NCI-H460 (cell line): ENCODE measurements at places on chromosomes 7 and 10. TPM values are rescaled to one million over a fixed set of nuclear protein-coding genes. Genes with fewer than 3 reads are reported as not detected.

DNA sequence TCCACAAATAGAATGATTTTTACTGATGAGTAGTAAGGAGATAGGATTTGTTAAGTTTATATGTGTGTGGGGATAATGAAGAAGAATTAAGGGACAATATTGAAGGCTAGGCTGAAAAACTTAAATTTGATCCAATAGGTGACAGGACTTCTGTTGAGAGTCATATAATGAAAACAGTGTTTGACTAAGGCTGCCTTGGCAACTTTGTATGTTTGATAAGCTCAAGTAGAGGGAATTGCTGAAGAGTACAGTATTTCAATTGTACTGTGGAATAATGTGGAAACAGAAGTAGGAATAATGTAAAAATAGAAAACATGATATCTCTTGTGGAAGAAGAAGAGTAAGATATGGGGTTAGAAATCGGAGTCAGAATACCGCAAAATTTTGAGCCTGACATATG lies 10.5 kb downstream of the R3HCC1L start:
- DNase-seq = no peak

CALML3 gene
- not detected in 2 replicates for total RNA-seq

DNA sequence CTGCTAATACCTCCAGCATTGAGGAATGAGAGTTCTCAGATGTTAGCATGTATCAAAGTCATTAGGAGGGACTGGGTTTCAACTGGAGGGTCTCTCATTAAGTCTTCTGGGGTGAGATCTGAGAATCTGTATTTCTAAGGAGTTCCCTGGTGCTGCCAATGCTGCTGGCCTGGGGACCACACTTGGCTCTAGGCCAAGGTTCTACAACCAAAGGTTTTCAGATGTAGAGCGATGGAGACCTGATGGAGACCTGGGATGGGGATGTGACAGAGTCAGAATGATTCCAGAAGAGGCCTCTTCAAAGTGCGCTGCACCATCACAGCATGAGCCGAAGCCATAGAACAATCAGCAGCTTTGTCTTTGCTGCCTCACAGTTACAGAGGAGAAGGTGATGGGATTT lies 27.2 kb downstream of the ST8SIA6 start:
- DNase-seq = no peak

STEAP4 gene
- total RNA-seq = 0.10 and 0.29 TPM in 2 replicates

DNA sequence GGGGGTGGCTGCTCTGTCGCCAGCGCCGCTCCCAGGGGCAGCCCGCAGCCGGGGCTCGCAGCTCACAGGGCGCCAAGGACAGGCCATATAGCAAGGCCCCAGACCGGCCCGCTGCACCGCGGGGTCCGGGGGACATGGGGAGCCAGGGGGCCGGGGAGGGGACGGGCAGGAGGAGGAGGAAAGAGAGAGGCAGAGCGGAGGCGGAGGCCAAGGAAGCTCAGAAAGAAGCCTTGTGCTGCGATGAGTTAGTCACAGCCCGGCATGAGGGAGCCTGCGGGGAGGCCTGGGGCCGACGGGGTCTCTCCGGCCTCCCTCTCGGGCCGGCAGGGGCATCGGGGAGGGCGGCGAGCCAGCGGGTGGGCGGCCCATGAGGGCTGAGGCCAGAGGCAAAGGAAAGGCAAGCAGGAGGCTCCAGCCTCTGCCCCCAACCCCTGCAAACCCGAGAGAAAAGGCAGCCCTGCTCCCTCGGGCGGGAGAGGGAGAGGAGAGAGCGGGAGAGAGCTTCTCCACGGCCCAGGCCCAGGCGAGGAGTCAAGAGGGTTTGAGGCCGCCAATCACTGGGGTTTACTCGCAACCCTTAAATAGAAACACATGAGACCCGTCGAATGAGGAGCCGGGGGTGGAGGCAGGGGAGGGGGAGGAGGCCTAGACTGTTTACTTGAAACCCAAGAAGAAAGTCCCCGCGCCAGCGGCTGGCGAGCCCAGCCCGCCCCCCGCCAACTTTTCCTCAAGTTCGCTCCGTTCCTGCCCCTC lies 167.9 kb downstream of the NEURL1 start:
- DNase-seq = no peak

DNA sequence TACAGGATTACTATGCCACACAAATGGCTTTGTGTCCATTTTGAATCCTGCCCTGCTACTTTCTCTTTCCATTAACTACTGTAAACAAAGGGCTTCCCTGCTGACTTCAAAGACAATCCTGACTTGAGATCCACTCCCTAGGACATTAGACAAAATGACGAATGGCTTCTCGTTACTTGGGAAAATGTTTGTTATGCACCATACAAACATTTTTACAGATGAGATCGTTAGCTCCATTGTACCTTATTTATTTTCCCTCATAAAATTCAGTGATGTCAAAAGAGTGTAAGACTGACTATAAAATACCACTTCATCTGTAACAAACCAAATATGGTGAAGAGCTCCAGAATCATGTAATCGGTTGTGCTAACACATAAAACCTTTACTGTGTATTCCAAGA lies 121.8 kb downstream of the CD36 start:
- no peak for DNase-seq

GRCh38 chr7:28551331-28551730 lies 139.0 kb downstream of the CREB5 start:
- no peak for DNase-seq

DNA sequence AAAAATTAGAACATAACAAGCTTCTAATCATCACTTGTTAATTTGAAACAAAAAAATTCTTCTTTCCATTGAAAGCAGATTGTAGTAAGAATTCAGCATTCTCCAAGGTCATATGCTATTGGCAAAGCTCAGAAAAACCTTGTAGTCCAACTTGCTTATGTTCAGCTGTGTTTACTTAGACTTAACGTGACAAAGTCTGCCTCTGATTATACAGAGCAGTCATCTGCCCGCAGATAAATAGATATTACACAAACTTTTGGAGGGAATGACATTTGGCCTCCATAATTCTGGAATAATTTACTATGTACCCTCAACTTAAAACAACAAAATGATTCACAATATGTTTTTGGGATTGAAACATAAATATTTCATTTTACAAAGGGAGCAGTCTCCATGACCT lies 45.8 kb downstream of the MKX start:
- no peak for DNase-seq

DNA sequence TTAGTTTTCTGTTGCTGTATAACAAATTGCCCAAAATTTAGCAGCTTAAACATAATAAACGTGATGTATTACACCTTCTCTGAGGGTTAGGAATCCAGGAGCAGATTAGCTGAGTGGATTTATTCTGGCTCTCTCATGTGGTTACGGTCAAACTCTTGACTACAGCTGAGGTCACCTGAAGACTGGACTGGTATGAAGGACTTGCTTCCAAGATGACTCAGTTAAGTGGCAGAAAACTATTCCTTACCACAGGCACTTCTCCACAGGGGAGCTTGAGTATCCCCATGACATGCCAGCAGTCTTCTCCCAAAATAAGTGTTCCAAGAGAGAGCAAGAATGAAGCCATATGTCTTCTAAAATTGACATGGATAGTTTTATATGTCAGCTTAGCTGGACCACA lies 957.2 kb upstream of the GHITM start:
- no peak for DNase-seq

- no peak for DNase-seq
These were observed 127.9 kb downstream of the LHPP start for GRCh38 chr10:124589491-124590041.
